ENCODE measurements at places on chromosomes 5 and 9.

DNA sequence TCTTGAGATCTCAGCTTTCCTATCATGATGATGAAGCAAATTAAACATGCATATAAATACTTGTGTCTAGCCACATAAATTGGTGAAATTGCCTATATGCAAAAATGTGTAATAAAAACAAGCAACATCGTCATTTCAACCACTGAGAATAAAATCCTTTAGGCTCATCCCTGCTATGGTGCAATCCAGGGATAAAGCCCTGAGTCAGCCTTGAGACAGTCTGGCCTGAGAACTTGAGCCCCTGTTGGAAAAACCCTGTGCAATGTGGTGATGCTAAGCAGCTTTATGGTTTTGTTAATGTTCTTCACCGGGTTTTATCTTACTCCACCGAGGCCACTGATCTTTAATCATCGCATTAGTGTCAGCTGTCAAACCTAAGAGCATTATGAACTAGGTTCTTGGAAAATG, 170.5 kb downstream of the DCP2 start:
- DNase-seq, result no peak

- DNase-seq, result no peak
Measured at GRCh38 chr5:159878988-159879471, 37.3 kb upstream of the ADRA1B start.

GRCh38 chr9:69945671-69946141, 97.9 kb upstream of the MAMDC2 start:
- no peak for DNase-seq

DNA sequence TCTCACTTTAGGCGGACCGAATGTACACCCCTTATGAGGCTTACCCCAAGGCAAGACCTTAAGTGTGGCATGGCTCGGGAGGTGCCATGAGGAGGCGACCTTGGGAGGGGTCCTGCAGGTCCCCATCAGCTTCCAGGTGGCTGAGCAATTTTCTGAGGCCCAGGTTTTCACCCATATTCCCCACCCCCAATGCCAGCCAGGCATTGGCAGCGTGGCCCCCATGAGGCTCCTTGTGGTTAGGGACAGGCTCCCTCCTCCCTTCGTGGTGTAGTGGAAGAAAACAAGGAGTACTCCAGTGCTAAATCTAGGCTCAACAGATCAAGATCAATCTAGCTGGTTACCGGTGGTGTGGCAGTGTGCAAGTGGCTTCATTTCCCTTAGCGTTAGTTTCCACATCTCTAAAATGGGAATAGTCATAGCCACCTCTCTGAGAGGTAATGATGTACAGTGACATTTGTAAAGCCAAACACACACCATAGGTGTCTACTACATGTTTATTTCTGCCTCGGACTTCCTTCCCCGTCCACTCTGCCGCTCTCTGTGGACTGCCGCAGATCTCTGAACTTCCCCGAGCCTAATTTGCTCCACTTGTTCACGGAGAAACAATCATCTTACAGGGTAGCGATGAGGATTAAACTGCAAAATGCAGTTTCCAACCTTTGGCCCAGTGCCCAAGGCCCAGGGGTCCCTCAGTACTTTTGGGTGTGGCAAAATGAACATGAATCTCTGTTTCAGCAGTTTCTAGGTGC, 8.4 kb downstream of the LHX2 start:
- DNase-seq, result no peak

DNA sequence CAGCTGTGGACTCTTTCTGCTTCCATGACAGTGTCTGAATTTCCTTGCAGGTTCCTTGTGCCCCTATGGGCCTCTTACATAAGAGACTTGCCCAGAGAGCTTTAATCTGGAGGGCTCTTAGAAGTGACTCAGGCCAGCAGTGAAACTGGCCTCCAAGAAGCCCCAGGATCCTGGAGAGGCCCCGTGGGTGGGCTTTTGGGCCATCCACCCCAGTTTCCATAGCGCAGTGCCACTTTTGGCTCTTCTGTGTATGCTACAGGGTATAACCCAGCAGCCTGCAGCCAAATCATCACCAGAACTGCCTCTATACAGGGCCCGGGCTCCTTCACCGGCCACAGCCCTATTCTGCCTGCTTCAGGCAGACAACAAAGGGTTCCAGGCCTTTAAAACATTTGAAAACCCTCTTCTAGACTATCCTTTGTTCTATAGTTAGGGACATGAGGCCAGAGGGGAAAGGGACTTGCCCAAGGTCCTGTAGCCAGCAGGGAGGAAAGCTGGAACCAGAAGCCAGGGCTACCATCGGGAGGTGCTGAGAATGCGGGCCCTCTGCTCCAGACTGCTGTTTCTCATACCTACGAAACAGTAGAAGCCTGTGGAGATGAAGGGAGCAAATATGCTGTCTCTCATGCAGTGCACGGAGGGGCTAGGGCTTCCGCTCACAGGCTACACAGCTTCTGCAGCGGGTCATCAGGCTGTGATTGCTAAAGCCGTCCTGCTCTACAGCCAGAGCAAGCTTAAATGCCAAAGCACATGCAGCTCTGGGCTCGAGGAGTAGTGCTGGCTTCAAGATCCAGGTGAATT, 18.0 kb downstream of the SH3PXD2B start:
- DNase-seq, result no peak

DNA sequence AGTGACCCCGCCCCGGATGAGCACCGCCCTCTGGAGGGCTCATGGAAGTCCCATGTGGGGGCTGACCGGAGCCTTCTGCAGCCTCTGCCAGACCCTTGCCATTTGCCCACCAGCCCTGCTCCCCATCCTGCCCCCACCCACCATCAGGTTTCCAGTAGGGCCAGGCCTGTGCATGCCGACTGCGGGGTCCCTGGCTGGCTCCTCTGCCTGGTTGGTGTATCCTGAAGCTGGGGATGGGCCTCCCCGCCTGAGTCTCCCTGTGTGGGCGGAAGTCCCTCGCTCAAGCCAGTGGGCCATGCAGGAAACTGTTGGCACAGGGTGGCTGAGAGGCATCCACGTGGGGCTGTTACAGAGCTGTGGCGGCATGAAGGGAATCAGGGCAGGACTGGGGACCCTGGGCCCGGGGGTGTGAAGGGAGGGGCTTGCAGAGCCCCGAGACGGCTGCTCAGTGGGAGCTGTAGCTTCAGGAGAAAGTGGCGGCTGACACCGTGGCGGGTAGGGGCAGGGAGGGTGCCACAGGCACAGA, 88.7 kb downstream of the RXRA start:
- no peak for DNase-seq

- DNase-seq, result no peak
Measured at GRCh38 chr5:38259062-38259808, 876 bp downstream of the EGFLAM start.
